ENCODE measurements at places on chromosomes 12 and 14. TPM values are rescaled to one million over a fixed set of nuclear protein-coding genes. Genes with fewer than 3 reads are reported as not detected.

The PNP gene
- 424 TPM for total RNA-seq

The KCNC2 gene
- total RNA-seq: not detected

The MAP1LC3B2 gene
- 0.72 TPM for total RNA-seq

The CCDC177 gene
- total RNA-seq: not detected

The HVCN1 gene
- 4.7 TPM for total RNA-seq

The OTOGL gene
- total RNA-seq: 5.3 TPM

The ENDOU gene
- total RNA-seq: not detected

The LDHB gene
- 849 TPM for total RNA-seq

The PTCSC3 gene
- not detected for total RNA-seq

The PYM1 gene
- total RNA-seq: 22.2 TPM

The ATXN7L3B gene
- total RNA-seq: 27.6 TPM

The ASCL1 gene
- not detected for total RNA-seq

All from thoracic aorta endothelial cell (primary cell).